Mesenteric fat pad (tissue), 1 donor: ENCODE measurements at places on chromosomes 4 and X.

GRCh38 chrX:31165241-31166035 lies 93.6 kb upstream of the FTHL17 start:
- no peak for DNase-seq

DNA sequence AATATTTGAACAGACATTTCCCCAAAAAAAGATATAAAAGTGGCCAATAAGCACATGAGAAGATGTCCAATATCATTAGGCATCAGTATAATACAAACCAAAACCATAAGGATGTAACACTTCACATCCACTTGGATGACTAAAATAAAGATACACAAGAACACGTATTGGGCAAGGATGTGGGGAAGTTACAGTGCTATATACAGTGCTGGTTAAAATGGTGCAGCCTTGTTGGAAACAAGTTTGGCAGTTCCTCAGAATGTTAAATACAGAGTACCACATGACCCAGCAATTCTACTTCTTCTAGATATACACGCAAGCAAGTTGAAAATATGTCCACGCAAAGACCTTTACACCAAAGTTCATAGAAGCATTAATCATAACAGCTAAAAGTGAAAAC lies 58.9 kb downstream of the HAUS3 start:
- DNase-seq, result no peak

GRCh38 chrX:111467896-111468295 lies 43.5 kb upstream of the SERTM2 start:
- no peak for DNase-seq

DNA sequence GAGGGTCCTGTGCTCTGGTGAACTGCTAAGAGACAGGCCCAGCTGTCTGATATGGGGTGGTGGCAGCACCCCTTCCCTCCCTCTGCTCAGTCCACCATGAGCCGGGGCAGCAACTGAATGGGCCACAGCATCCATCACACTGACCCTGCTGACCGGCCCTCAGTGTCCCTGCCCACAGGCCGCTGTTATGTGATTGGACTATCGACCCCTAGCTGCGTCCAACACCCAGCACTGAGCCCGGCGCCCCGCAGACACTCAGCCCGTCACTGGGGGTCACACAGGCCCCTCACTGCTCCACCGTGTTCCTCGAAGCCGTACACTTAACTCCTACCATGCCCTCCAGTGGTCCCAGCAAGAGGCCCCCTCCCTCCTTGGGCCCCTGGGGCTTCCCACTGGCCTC lies 88.8 kb upstream of the PSAPL1 start:
- no peak for DNase-seq

GRCh38 chr4:31674313-31674947 lies 954.3 kb downstream of the PCDH7 start:
- DNase-seq, result no peak
